ENCODE measurements at places on chromosomes 5 and 9.

DNA sequence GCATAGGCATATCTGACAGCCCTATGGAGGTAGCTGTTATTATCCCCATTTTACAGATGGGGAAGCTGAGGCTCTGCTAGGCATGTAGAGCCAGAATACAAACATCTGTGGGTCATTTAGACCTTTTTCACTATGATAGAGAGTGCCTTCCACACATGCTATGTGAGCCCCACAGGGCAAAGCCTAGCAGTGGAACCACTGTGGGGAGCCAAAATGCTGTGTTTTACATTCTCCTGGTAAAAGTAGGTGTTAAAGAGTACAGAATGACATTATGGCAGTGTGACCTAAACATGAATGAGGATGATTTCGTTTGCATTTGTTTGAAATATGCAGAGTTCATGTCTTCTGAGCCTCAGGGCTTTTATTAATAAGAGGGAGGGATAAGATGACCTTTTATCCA, 265.2 kb downstream of the MAST4 start:
- DNase-seq, result no peak

GRCh38 chr5:7330256-7330655, 65.7 kb upstream of the ADCY2 start:
- DNase-seq, result no peak

DNA sequence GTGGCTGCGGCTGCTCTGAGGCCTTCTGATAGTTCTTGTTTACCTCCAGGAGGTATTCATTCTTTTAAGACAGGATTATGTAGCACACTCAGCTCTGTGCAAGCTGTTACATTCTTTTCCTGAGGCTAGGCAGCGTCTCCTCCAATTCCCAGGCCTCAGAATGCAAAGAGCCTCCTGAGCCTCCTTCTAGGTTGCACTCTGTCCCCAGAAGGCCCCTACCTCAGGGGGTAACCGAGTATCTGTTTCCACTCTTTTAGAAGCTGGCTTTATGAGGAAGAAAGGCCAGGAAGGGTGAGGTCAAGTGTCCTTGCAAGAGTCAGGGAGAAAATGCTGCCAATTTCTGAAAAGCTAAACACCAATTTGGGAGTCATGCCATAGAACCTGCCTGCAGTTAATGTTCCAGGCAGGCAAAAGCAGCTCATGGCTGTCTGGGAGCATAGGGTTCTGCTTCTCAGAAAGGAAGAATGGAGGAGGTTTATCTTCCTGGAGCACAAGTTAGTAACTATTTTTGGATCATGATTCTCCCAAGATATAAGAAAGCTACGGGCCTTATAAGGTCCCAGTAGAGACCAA, 178.9 kb downstream of the SEMA6A start:
- no peak for DNase-seq

DNA sequence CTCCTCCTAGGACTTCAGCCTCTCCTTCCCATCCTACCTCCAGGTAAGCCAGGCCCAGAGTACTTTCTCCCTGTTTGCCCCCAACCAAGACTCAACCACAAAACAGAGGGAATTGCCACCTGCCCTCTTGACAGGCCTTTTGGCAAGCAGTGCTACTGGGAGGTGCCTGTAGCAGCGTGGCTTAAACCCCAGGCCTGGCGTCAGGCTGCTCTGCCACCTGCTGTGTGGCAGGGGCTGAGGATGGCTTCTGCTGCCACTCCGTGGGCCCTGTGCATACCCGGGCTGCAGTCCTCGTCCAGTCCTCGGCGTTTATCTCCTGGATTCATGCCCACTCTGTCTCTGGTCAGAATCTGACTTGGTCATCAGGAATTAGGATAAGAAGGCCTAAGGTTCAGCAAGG, 163.1 kb downstream of the PAX5 start:
- DNase-seq, result no peak

DNA sequence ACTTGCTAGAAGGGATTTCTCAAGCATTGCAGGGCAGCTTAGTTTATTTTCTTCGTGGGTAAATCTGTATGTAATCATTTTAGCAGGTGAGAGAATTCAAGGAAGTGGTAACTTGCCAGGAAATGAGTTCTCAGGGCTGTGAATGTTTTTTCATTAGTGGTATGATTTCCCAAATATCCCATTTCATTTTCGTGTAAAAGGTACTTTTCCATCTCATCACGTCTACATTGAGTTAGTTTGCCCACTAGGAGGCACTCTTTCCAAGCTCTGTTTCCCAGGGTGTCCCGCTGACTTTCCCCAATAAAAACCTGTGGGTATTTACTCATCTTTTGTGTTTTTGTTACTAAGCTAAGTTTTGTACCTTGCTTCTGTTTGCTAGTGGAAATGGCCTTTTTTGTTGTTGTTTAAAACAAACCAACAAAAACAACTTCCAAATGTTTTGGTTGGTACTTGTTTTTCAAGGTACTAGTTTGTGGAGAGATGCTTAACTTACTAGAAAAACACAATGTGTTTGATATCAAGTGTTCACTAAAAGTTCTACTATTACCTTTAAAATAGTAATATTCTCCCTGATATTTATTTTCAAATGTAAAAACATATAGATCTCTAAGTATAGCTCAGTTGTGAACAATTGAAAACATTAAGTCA, 373.6 kb downstream of the ADGRV1 start:
- peak; percentile 24 for DNase-seq

DNA sequence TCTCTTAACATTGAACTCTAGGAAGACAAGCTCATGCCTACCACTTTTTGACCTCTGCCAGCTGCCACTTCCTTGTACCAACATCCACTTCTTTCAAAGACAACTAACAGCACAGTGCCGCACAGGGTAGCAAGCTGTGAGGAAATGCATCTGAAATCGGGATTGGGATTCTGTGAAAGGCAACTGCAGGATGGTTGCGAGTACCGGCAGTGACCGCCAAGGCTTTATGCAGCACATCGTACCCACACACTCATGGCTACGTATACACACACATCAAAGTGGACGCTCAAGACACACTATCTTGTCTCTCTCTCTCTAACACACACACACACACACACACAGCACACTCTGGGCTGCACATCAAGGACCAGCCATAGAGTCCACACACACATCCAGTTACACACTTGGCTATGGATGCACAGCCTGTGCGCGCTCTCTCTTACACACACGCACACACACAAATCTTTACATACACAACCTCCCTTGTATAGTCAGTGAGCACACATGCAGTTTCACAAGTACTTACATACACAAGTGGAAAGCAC, 964 bp downstream of the HTR4 start:
- no peak for DNase-seq

- no peak for DNase-seq
These were observed 38.3 kb downstream of the MAP3K1 start for GRCh38 chr5:56853698-56854097.

- no peak for DNase-seq
These were observed 79.7 kb upstream of the FCN2 start for GRCh38 chr9:134800791-134801339.
